ENCODE measurements at places on chromosomes 6 and 20. TPM values are rescaled to one million over a fixed set of nuclear protein-coding genes. Genes with fewer than 3 reads are reported as not detected.

DNA sequence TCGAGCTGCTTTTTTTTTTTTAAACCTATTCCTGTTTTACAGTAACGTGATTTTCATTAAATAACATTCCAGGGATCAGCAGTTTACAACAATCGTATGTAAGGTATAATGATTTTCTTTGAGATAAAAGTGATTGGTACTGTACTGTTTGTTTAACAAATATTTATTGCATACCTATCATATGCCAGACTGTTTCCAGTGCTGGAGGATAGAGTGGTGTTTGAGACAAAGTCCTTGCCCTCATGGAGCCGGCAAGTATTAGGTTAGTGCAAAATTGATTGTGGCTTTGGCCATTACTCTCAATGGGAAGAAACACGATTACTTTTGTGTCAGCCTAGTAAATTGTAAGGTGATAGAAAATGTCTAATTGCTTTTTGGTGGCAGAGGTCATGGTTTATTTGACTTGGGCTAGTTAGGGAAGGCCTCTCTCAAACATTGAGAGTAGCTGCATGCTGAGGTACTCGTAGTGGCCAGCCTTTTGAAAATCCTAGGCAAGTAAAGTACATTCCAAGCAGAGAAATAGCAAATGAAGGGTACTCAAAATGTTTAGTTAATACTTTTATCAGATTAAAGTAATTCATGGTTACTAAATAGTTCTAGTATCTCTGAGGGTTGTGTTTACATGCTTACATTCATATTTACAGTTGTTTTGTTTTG, 35.6 kb downstream of the PHF3 start:
- no peak for DNase-seq
- no peaks in the 10 kb centered on the region for H3K4me1 ChIP-seq

Gene MYLK4
- 0.27 TPM for total RNA-seq

GRCh38 chr20:33677991-33678702, 3.9 kb upstream of the NECAB3 start:
- H3K4me3 ChIP-seq, result no peak overlapping the region
- DNase-seq, result no peak
- H3K4me1 ChIP-seq, result peaks cover 16% of the 10 kb centered on the region
- H3K36me3 ChIP-seq, result no peaks in the 10 kb centered on the region

DNA sequence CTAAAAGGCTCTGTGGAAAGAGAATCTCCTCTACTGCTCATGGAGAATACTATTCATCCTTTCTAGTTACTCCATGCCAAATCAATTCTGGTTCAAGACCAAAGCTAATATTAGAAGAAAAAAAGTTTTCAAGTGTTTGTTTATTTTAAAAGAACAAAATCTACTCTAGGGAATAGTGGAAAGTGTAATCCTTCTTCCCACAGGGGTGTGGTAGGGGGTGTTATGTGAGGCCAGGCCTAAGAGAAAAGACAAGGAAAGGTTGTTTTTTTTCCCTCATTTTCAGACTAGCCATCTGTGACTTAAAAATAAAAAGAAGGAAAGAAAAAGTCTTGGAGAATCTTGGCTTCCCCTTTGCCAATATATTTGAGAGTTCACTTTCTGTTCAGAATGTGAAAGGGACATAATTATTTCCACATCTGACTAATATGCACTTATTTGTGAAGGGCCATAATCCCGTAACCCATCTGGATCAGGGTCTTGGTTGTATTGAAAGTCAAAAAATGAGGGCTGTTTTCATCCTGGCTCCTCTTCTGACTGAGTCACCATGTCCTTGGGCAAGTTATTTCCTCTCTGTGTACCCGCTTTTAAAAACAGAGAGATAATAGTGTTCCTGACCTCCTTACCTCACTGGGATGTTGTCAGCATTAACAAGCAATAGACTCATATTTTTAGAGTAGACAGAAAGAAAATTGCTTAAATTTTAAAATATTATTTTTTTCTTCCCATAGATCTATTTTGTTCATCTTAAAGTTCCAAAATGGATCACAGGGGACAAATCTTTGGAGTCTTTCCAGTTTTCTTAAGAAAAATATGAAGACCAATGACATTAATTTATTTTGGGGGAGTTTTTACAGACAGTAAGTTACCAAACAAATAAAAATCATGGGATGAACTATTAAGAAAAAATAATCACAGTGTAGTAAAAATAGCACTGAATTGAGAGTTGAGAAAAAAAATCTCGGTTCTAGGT, 233.7 kb downstream of the IBTK start:
- DNase-seq, result no peak
- H3K4me3 ChIP-seq, result no peak overlapping the region
- H3K4me1 ChIP-seq, result no peaks in the 10 kb centered on the region
- H3K36me3 ChIP-seq, result no peaks in the 10 kb centered on the region
- H3K27ac ChIP-seq, result no peak overlapping the region

Gene RSPH4A
- 0.27 TPM for total RNA-seq

DNA sequence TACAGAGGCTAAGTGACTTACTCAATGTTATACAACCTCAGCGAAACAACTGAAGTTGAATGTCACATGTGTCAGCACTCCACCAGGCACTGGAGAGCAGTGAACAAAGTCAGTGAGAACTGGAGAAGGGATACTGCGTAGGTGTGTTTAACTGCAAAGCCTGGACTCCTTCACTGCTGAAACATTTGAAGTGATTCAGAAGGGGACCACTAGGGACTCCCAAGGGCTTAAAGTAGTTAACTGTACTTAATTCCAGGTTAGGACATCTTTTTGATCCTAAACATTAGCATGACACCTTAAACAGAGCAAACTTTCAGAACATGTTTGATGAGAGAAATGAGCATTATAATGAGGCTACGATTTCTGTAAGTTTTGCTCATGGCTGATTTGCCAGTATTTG, 45.0 kb upstream of the ZBTB24 start:
- DNase-seq, result peak; percentile 21
- no peaks in the 10 kb centered on the region for H3K4me1 ChIP-seq
- no peaks in the 10 kb centered on the region for H3K36me3 ChIP-seq
- no peak overlapping the region for H3K27ac ChIP-seq
- no peaks in the 10 kb centered on the region for H3K27me3 ChIP-seq

Gene CFAP206
- 0.54 TPM for total RNA-seq

DNA sequence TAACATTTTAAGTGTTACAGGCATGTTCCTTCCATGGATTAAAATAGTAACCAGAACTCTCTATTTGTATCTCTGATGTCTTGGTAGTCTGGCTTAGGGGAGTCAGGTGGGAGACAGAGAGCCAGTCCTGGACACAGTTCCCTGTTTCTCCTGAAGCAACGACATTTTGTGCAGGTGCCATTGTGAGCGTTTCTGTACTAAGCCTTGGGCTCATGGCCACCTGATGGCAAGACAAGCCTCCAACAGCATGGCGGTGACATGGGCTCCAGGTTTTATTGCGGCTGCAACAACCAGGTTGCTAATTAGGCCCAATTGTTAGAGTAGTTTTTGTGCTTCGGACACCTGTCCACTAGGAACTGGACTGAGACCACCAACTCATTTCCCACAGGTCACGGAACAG, 105.3 kb downstream of the PRDM13 start:
- H3K27me3 ChIP-seq, result no peaks in the 10 kb centered on the region
- DNase-seq, result no peak
- no peaks in the 10 kb centered on the region for H3K4me1 ChIP-seq
- H3K27ac ChIP-seq, result no peak overlapping the region

Gene DZANK1
- 1.7 TPM for total RNA-seq

GRCh38 chr6:3957321-3957720, 108.1 kb downstream of the FAM50B start:
- no peaks in the 10 kb centered on the region for H3K27me3 ChIP-seq
- no peaks in the 10 kb centered on the region for H3K4me1 ChIP-seq
- H3K27ac ChIP-seq, result no peak overlapping the region
- no peak for DNase-seq

GRCh38 chr6:116327803-116328527, 42.8 kb upstream of the DSE start:
- H3K4me3 ChIP-seq, result no peak overlapping the region
- no peaks in the 10 kb centered on the region for H3K36me3 ChIP-seq
- DNase-seq, result no peak
- no peaks in the 10 kb centered on the region for H3K4me1 ChIP-seq
- no peaks in the 10 kb centered on the region for H3K27me3 ChIP-seq
- H3K27ac ChIP-seq, result no peak overlapping the region

- H3K27me3 ChIP-seq, result no peaks in the 10 kb centered on the region
- H3K27ac ChIP-seq, result no peak overlapping the region
- H3K4me3 ChIP-seq, result no peak overlapping the region
- H3K4me1 ChIP-seq, result peaks cover 30% of the 10 kb centered on the region
- DNase-seq, result no peak
These were observed 68.7 kb downstream of the PHACTR2 start for GRCh38 chr6:143746202-143747119.

DNA sequence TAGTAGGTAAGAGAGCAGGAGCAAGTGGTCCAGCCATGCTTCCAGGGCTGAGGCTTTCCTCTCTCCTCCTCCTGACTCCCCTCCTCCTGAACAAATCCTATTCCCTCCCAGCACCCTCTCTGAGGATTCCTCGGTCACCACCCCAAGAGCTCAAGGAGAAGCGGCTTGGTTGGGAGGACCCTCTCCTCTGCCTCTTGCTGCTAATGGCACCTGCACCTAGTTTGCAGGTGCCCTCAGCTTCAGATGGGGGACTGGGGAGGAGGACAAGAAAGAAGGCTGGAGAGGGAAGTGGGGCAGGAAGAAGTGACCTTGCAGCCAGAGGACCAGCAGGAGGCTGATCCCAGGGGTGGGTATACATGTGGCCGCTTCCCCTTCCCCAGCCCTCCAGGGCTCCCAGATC, 17.5 kb downstream of the NCR2 start:
- no peaks in the 10 kb centered on the region for H3K36me3 ChIP-seq
- no peak for DNase-seq
- peaks cover 16% of the 10 kb centered on the region for H3K27me3 ChIP-seq
- no peaks in the 10 kb centered on the region for H3K4me1 ChIP-seq

GRCh38 chr20:33697129-33697528, 10.9 kb upstream of the E2F1 start:
- no peak overlapping the region for H3K4me3 ChIP-seq
- H3K27me3 ChIP-seq, result no peaks in the 10 kb centered on the region
- H3K4me1 ChIP-seq, result no peaks in the 10 kb centered on the region
- H3K27ac ChIP-seq, result no peak overlapping the region

- DNase-seq, result no peak
- no peak overlapping the region for H3K27ac ChIP-seq
- H3K4me3 ChIP-seq, result no peak overlapping the region
- H3K27me3 ChIP-seq, result peaks cover 86% of the 10 kb centered on the region
- H3K36me3 ChIP-seq, result no peaks in the 10 kb centered on the region
These were observed 5.6 kb downstream of the DAAM2 start for GRCh38 chr6:39797751-39798150.

GRCh38 chr6:165704045-165704748, 41.2 kb upstream of the PDE10A start:
- no peaks in the 10 kb centered on the region for H3K27me3 ChIP-seq
- no peak for DNase-seq
- no peaks in the 10 kb centered on the region for H3K36me3 ChIP-seq
- H3K4me3 ChIP-seq, result no peak overlapping the region

Gene MMP24
- total RNA-seq, result not detected

- DNase-seq, result no peak
- no peaks in the 10 kb centered on the region for H3K27me3 ChIP-seq
- H3K4me3 ChIP-seq, result no peak overlapping the region
- H3K36me3 ChIP-seq, result no peaks in the 10 kb centered on the region
- H3K4me1 ChIP-seq, result no peaks in the 10 kb centered on the region
These were observed 29.8 kb upstream of the SLC2A12 start for GRCh38 chr6:134082191-134082590.

DNA sequence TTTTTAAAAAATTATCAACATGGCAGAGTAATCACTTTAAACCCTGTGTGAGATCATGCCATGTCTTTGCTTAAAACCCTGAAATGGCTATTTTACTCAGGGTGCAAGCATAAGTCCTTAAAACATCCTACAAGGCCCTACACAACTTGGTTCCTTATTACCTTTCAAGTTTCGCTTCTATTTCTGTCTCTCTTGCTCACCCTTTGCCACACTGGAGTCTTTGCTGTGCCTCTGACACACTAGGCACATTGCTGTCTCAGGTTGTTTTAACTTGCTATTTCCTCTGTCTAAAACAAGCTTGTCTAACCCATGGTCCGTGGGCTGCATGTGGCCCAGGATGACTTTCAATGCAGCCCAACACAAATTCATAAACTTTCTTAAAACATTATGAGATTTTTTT, 55.6 kb downstream of the KIAA0408 start:
- H3K4me1 ChIP-seq, result no peaks in the 10 kb centered on the region
- H3K36me3 ChIP-seq, result no peaks in the 10 kb centered on the region

Data from HCT116 (cell line).